Activated CD4-positive, alpha-beta memory T cell treated with anti-CD3 and anti-CD28 coated beads, Interleukin-2, amount 10 ng/mL, durations not matched to agents 7 days and 5 days (primary cell): ENCODE measurements at places on chromosomes 4 and X.

- no peaks in the 10 kb centered on the region for H3K36me3 ChIP-seq
- no peak overlapping the region for H3K27ac ChIP-seq
- no peak for DNase-seq
- peaks cover 4% of the 10 kb centered on the region for H3K27me3 ChIP-seq
- no peak overlapping the region for H3K4me3 ChIP-seq
- no peaks in the 10 kb centered on the region for H3K4me1 ChIP-seq
Observed at GRCh38 chrX:16992951-16993350, 46.5 kb downstream of the REPS2 start.

- DNase-seq, result no peak
- H3K27ac ChIP-seq, result no peak within 1 kb of the TSS
- no peaks in the 10 kb centered on the region for H3K36me3 ChIP-seq
Observed at GRCh38 chrX:28586981-28587551, at the start of gene IL1RAPL1. TSS of gene IL1RAPL1 (plus strand) at chrX:28587446.

DNA sequence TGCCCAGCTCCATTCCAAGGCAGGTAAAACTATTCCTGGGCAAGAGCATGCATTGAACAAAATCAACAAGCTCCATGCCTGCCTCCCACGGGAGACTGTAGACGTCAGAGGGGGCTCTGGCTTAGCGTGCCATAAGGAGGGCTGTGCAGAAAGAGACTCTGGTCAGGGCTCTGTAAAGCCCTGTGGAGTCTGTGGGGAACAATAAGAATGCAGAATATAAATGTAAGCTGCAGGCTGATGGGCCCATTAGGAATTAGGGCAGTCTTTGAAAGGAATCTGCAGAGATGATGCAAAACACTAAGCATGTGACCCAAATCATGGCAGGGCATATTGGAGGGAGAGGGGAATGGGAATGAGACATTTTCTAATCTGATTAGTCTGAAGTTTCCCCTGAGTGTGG lies 170.3 kb downstream of the EFHC2 start:
- no peaks in the 10 kb centered on the region for H3K36me3 ChIP-seq
- no peak for DNase-seq
- H3K27ac ChIP-seq, result no peak overlapping the region
- H3K4me3 ChIP-seq, result no peak overlapping the region
- no peaks in the 10 kb centered on the region for H3K4me1 ChIP-seq
- no peaks in the 10 kb centered on the region for H3K27me3 ChIP-seq

DNA sequence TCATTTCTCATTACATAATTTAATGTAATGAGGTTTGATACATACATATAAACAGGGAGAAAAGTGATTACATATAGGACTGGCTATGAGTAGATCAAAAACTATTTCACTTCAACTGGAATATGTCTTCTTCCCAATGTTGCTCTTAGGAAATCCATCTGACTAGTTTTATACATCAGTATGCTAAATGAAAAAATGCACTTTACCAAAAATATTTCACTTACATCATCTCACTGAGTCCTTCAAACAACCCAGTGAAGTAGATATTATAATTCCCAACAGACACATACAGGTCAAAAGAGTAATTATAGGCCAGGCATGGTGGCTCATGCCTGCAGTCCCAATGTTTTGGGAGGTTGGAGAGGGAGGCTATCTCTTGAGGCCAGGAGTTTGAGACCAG lies 215.9 kb downstream of the MID1 start:
- H3K27me3 ChIP-seq, result no peaks in the 10 kb centered on the region
- H3K27ac ChIP-seq, result no peak overlapping the region
- no peaks in the 10 kb centered on the region for H3K4me1 ChIP-seq
- H3K36me3 ChIP-seq, result no peaks in the 10 kb centered on the region

DNA sequence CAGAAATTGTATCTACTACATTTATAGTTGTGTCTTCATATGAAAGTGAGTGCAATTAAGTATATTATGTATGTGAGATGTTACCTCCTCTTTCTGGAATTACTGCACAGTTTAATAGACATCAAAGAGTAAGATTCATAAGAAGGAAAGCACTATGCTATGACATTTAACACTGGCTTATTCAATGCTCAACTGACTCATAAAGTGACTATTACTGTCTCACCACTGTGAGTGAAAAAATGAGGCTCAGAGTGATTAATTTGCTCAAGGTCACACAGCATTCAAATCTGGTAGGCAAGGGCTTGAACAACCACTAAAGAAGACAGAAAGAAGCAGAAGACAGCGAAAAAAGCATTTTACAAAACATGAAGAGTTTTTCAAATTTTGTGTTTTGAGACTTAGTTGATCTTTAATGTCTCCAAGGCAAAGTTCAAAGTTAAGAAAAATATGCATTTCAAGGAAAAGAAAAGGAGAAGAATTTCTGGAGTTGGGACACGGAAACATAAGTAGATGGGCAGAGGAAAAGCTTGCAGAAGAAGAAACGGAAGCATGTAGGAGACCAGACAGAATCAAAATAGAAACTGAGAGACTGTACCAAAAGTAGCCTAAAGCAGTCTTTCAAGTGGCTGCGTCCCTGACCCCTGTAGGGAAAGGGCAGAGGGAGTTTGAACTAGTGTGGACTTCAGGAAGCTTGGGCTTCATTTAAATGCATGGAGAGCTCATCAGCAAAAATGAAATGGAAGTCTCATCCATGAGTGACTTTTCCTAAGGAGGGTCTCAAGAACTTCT lies 66.3 kb downstream of the KCNIP4 start:
- H3K4me3 ChIP-seq, result no peak overlapping the region
- no peaks in the 10 kb centered on the region for H3K4me1 ChIP-seq
- no peak for DNase-seq
- no peaks in the 10 kb centered on the region for H3K36me3 ChIP-seq

- no peak for DNase-seq
- H3K4me3 ChIP-seq, result no peak overlapping the region
- no peak overlapping the region for H3K27ac ChIP-seq
- H3K27me3 ChIP-seq, result peaks cover 24% of the 10 kb centered on the region
Observed at GRCh38 chr4:150229520-150229919, 151.3 kb downstream of the DCLK2 start.

DNA sequence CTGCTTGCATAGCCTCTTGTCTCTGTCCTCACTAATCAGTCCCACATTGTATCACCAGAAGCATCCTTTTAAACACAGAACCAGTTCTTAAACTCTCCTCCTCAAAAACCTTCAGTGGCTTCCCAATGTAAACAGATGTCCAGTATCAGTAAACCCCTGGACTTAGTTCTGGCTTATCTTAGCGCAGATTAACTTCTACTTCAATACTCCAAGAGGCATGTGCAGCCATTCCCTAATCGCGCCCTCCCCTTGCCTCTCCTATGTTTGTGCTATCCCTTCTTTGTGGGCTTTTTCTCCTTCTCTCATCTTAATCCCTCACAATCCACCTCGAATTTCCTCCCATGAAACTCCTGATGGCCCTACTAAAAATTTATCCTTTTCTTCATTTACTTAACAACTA lies 193.8 kb downstream of the FBXO8 start:
- no peak overlapping the region for H3K27ac ChIP-seq
- H3K4me1 ChIP-seq, result no peaks in the 10 kb centered on the region
- no peak for DNase-seq
- H3K36me3 ChIP-seq, result no peaks in the 10 kb centered on the region
- no peak overlapping the region for H3K4me3 ChIP-seq

GRCh38 chr4:128573781-128574508 lies 235.6 kb upstream of the JADE1 start:
- H3K36me3 ChIP-seq, result no peaks in the 10 kb centered on the region
- no peak for DNase-seq
- H3K4me3 ChIP-seq, result no peak overlapping the region
- no peaks in the 10 kb centered on the region for H3K4me1 ChIP-seq
- H3K27ac ChIP-seq, result no peak overlapping the region
- H3K27me3 ChIP-seq, result peaks cover 5% of the 10 kb centered on the region

- H3K4me1 ChIP-seq, result peaks cover 2% of the 10 kb centered on the region
- H3K36me3 ChIP-seq, result no peaks in the 10 kb centered on the region
- no peak overlapping the region for H3K27ac ChIP-seq
- H3K27me3 ChIP-seq, result no peaks in the 10 kb centered on the region
- no peak overlapping the region for H3K4me3 ChIP-seq
- DNase-seq, result no peak
Observed at GRCh38 chrX:23656091-23656490, 11.2 kb upstream of the PRDX4 start.

GRCh38 chr4:13990596-13991589 lies 363.4 kb upstream of the BOD1L1 start:
- no peaks in the 10 kb centered on the region for H3K36me3 ChIP-seq
- H3K27me3 ChIP-seq, result no peaks in the 10 kb centered on the region
- H3K4me1 ChIP-seq, result no peaks in the 10 kb centered on the region

DNA sequence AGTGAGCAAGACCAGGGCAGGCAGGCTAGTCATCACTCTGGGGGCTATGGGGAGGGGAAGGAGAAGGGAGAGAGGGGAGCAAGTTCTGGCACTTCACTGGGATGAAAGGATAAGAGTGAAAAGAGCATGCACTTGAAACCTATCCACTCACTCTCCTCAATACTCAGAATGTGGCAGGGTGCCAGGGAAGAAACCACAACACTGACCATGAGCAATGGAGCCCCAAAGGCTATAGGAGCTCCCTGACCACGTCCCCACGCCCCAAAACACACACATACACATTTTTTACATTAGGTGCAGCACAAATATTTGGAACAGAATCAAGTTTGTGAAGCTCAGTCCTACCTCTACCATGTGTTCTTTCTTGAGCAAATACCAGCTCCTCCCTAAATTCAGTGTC lies 132.2 kb downstream of the IDS start:
- no peaks in the 10 kb centered on the region for H3K36me3 ChIP-seq
- H3K27me3 ChIP-seq, result no peaks in the 10 kb centered on the region
- no peaks in the 10 kb centered on the region for H3K4me1 ChIP-seq
- no peak overlapping the region for H3K4me3 ChIP-seq
- no peak for DNase-seq
- no peak overlapping the region for H3K27ac ChIP-seq

DNA sequence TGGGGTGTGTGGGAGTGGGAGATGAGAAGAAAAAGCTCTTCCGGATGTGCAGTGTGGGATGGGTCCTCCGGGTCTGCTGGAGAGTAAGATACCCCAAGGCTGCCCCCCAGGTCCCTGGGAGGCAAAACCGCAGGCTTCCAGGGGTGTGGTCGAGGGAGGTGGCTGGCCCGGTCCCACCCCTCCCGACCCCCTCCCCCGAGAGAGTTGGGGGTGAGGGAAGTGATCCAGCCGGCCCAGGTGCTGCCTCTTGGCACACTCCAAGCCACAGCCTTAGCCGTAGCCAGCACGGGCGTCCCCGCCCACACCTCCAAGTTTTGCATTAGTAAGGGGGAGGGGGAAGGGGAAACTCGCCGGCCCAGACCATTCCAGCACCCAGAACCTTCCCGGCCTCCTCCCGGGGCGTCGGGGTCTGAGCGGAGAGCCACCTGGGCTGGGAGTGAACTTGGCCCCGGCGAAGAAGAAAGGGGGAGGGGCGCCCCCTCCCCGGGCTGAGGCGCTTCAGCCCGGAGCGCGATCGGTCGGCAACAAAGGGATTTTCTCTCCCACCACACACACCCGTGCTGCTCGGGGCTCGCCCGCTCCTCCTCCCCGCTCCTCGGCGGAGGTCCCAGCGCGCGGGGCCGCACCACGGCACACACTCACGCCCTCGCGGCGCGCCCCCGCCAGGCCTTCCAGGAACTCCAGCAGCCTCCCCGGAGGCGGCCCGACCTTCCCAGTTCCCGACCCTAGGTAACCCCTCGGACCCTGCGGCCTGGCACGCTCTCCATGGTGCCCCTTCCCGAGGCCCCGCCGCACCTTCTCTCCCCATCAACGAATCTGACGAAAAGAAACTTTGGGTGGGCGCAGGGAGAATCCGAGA lies 14.4 kb downstream of the BCOR start:
- DNase-seq, result peak; percentile 18
- H3K27me3 ChIP-seq, result no peaks in the 10 kb centered on the region
- peaks cover 5% of the 10 kb centered on the region for H3K36me3 ChIP-seq
- peaks cover 55% of the 10 kb centered on the region for H3K4me1 ChIP-seq
- no peak overlapping the region for H3K27ac ChIP-seq

DNA sequence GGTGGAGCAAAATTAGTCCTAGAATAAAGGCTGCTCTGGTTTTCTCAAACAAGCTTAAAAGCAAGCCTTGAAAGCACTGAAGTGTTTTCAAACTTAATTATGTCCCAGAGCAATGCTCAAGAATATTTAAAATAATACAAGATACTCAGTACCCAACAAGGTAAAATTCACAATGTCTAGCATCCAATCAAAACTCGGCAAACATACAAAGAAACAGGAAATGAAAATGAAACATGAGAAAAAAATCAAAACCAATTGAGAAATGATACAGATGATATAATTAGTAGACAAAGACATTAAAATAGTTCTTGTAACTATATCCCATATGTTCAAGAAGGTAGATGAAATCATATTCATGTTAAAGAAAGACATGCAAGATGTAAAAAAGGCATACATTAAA lies 45.0 kb upstream of the MAML3 start:
- no peak overlapping the region for H3K4me3 ChIP-seq
- peaks cover 34% of the 10 kb centered on the region for H3K27me3 ChIP-seq
- no peaks in the 10 kb centered on the region for H3K36me3 ChIP-seq
- no peak overlapping the region for H3K27ac ChIP-seq
- DNase-seq, result no peak
- H3K4me1 ChIP-seq, result no peaks in the 10 kb centered on the region

DNA sequence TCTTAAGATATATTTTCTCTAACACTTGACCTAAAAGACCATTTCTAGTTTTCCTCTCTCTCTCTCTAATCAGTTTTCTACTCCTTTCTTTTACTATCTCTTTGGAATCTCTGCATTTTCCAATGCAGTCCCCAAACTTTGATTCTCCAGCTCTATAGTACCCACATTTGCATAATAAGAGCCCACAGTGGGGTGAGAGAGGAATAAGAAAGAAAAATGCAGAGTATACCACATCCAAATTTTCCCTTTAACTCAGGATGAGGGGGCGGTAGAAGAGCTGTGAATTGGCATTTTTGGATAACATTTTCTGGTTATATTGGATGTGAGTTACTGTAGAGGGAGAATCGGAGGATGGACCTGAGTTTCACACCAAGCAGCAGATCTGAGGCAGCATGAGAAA lies 74.4 kb upstream of the SOD3 start:
- H3K36me3 ChIP-seq, result no peaks in the 10 kb centered on the region
- no peaks in the 10 kb centered on the region for H3K4me1 ChIP-seq
- DNase-seq, result no peak
- H3K27me3 ChIP-seq, result no peaks in the 10 kb centered on the region

DNA sequence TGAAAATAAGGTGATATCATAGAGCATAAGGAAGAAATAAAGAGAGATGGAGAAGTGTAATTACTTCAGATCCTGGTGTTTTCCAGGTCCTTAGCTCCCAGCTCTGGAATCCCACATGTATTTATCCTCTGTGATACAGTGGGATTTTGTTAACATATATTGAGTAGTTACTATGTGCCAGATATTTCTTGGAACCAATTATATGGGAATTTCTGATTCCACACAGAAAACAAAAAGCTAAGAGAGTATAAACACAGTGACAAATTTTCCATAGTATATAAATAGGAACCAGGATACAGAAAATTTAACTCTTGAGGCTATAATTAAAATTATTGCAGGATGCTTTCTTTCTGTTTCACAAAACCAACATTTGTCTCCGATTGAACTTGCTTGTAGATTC lies 1067.5 kb downstream of the PCDH7 start:
- H3K36me3 ChIP-seq, result no peaks in the 10 kb centered on the region
- no peaks in the 10 kb centered on the region for H3K4me1 ChIP-seq
- DNase-seq, result no peak
- H3K27me3 ChIP-seq, result no peaks in the 10 kb centered on the region
- no peak overlapping the region for H3K4me3 ChIP-seq
